HFF-Myc (cell line): ENCODE measurements at places on chromosomes 13 and 19.
A peak's percentile ranks its signal among the peaks of the same experiment; 100 is the strongest.

DNA sequence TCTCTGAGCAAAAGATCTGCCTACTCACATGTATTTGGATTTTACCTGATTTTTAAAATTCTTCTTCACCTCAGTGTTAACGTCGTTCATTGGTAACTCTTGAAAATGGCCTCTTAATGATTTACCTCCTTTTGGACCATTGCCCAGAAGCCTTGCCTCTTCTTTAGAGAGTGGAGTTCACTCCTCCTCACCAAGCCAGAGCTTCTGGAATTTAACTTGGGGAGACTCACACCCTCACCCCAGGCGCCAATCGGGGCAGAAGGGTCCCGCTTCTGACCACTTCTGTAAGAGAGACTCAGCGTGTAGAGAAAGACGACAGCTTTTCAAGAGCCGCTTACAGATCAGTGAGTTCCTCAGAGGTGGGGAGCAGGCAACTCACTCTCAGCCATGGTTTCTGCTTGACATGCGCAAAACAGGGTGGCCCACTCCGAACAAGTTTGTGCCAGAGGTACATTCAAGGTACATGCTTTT lies 2.7 kb downstream of the PNMA8C start:
- DNase-seq = no peak

- DNase-seq = no peak
These were observed 6.0 kb upstream of the BCL3 start for GRCh38 chr19:44742330-44743061.

- DNase-seq = no peak
These were observed 26.8 kb downstream of the CLDN10 start for GRCh38 chr13:95579303-95579702.

DNA sequence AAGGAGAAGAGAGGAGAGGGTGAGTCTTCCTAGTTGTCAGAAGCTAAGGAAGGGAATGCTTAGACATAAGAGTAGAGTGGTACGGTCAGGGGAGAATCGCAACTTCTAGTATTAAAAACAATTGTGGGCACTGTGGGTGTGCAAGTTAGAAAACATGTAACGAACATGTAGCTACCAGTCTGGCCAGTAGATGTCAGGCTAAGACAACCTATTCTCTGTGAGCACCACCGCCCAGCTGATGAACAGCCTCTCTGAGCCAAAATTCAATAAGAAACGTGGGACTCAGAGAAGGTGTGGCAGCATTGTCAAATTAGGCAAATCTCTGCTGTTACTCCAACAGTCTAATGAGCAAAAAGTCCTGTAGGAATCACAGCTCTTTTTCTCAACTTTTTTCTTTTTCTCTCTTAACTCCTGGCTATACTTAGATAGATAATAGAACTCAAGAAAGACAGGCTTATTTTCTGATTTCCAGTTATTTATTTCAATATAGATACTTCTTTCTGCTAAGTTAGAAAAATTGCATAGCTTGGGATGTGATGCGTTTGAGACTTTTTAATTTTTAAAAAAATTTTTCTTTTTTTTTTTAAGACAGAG lies 186.2 kb downstream of the USP12 start:
- DNase-seq = peak; percentile 60

DNA sequence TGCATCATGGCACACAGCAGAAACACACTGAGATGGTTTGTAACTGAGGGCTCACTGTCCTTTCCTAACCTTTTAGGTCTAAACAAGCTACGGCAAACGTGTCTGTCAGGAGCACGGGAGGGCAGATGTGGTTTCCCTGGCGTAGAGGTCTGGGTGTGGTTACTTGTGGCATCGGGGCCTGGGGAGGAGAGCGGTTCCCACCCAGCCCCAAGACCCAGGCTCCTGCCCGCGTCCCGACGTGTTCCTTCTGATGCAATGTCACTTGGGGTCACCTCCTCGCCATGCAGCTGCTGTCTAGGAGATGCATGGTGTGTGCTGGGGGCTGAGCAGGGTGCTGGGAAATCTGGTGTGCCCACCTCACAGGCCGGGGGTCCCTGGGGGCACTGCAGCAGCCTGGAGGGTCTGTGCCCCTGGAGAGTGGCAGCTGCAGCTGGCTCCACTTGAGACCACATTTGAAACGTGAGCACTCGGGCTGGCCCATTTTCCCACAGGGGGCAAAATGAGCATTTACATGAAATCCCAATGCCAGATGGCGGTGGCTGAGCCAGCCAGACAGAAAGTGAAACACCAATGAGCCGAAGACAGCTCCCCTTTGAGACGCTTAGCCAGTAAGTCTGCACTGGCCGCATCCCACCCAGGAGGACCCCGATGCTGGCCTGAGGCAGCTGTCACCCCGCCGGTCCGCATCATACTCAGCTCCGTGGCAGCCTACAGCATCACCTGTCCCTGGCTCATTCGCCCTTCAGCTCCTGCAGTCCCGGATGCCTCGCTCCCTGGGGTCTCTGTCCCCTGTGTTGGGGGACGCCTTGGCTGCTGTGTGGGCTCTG lies 22.3 kb upstream of the MYDGF start:
- DNase-seq = no peak

DNA sequence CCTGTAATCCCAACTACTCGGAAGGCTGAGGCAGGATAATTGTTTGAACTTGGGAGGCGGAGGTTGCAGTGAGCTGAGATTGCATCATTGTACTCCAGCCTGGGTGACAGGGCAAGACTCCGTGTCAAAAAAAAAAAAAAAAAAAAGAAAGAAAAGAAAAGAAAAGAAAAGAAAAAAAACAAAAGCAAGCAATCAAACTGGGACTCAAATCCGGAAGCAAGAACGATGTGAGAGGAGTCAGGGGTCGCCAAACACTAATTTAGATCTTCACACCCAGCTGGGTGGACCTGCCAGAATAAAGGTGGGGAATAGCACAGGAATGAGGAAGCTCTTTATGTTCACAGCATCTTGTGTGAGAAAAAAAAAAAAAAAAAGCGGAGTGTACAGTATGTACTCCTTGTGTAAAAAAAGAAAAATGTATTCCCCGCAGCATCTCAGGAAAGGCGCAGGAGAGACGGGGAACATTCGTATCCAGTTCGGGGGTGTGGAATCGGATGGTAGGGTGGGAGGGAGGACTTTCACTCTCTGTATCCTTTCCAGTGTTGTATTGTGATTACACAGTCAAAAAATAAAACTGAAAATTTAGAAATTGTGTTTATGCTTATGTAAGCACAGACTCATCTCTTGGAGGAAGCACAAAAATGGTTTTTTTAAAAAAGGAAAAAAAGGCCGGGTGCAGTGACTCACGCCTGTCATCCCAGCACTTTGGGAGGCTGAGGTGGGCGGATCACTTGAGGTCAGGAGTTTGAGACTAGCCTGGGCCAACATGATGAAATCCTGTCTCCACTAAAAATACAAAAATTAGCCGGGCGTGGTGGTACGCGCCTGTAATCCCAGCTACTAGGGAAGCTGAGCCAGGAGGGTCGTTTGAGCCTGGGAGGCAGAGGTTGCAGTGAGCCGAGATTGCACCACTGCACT lies 7.6 kb downstream of the DNAJB1 start:
- DNase-seq = no peak

GRCh38 chr13:99075268-99076191 lies 97.7 kb upstream of the DOCK9 start:
- no peak for DNase-seq

- no peak for DNase-seq
These were observed 72.4 kb downstream of the STK24 start for GRCh38 chr13:98504371-98504963.

GRCh38 chr13:42893214-42893671 lies 98.8 kb downstream of the EPSTI1 start:
- no peak for DNase-seq

GRCh38 chr13:51920786-51921185 lies 59.0 kb downstream of the CCDC70 start:
- DNase-seq = no peak

DNA sequence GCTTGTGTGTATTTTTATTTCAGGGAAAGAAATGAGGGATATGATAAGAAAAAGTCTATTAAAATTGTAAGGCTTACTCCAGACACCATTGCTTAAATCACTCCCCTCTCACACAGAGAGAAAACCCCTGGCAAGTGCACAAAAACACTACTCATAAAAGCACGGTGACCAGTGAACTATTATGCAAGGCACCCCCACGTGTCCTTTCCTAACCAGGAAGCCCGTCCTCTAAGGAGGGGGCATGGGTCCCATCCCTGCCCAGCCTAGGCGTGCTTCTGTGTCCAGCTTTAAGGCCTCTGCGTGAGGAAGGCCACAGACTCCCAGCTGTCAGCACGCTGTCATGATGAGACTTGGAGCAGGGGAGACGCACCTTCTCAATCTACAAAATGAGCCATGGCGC lies 83.5 kb downstream of the SLC7A1 start:
- no peak for DNase-seq

DNA sequence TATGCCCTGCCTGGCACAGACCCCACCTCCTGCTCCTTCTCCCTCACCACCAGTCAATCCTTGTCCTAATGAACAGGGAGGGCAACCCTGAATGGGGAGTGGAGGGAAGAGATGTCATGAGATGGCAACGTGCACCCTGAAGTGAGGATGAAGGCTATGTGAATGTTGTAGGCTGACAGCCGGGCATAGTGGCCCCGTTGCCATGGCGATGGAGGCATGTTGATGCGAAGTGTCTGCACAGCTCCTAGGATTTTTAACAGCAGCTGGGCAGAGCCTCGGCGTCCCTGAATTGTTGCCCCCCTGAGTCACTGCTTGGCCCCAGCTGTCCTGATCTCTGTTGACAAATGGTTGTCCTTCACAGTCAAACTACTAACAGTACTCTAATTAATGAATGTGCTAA lies 4.8 kb upstream of the ALOX5AP start:
- no peak for DNase-seq

GRCh38 chr19:50932018-50932689 lies 20.7 kb downstream of the KLK5 start:
- DNase-seq = no peak

DNA sequence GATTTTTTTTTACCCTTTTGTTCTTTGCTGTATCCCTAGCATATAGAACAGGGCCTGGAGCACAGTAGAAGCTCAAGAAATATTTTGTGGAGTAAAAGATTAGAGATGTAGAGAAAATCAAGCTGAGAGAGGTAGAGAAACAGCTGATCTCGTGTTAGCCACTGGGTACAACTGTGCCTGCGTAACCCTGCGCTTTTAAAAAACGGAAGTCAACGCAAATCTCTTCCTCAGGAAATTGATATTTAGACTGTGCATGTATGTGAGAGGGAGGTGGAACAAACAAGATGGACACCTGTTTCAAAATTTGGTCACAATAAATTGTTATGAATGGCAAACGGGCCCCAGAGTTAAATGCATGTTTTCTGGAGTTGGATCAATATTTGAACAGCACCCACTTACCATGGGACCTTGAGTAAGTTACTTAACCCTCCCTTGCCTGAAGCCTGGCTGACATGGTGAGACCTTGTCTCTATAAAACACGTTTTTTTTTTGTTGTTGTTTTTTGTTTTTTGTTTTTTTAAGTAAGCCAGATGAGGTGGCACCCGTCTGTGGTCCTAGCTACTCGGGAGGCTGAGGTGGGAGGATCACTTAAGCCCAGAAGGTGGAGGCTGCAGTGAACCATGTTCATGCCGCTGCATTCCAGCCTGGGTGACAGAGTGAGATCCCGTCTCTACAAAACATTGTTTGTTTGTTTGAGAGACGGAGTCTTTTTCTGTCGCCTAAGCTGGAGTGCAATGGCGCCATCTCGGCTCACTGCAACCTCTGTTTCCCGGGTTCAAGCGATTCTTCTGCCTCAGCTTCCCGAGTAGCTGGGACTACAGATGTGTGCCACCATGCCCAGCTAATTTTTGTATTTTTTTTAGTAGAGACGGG lies 3.3 kb upstream of the EPOR start:
- no peak for DNase-seq

DNA sequence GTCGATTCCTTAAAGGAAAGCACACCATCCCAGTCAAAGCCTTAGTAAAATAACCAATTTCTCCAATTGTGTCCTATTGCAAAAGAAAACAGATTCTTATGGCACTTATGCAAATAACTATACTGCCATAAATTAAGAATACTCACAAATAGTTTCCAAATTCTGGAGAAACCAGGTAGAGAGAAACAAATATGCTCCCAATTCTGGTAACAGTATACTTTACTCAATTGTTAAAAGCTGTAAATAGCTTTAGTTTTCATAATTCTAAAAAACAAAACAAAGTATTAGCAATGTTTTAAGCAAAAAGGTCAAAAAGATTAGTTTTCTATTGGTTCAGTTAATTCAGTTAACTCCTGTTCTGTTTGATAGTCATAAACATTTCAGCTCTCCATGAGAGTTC lies 18.2 kb upstream of the UBAC2 start:
- no peak for DNase-seq

- DNase-seq = no peak
These were observed 11.5 kb downstream of the SYT3 start for GRCh38 chr19:50628146-50628545.

DNA sequence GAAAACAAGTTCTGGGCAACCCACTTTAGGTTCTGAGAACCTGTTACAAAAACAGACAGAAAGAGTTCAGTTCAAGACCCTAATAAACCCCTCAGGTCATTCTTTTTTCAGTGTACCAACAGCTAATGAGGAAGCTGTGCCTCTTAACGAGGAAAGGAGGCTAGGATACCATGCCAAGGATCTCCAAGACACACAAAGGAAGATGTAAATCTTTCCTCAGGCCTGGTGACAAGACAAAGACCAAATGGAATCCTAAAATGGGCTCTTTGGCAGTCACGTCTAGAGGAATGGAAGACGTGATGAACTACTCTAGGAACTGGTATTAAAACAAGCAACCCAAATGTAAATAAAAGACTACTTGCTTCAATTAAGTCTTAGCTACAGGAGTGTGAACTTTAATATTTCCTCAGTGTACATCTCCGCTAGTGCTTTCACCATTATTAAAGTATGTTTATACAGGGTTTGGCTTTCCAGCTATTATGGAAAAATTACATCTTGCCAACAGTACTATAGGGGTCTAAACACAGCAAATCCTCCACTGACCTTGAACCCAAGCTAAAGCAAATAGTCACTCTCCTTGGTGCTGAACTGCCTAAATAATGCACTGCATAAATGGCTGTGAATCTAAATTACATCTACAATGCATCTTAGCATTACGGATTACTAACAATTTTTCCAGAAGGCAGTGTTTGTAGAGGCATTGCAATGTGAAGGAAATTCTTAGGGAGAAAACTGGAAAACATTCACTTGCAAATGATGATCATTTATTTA lies 42.3 kb downstream of the ENOX1 start:
- no peak for DNase-seq

GRCh38 chr13:114034481-114034891 lies 60.6 kb upstream of the C13orf46 start:
- DNase-seq = no peak

DNA sequence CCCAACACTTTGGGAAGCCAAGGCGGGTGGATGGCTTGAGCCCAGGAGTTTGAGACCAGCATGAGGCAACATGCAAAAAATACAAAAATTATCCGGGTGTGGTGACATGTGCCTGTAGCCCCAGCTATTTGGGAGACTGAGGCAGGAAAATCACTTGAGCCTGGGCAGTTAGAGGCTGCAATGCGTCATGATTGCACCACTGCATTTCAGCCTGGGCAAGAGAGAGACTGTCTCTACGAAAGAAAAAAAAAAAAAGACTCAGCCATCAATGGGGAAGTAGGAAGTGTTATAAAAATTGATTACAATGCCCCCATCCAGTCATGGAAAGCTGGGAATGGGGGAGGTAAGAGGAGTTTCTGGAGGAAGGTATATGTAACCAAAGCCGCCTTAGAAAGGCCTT lies 5.4 kb downstream of the TYK2 start:
- no peak for DNase-seq
